ENCODE measurements at places on chromosomes 3 and 15. TPM values are rescaled to one million over a fixed set of nuclear protein-coding genes. Genes with fewer than 3 reads are reported as not detected.

GRCh38 chr15:47820747-47821319, 103.5 kb downstream of the SEMA6D start:
- no peak for DNase-seq

The PYGO1 gene
- total RNA-seq, result 11.8 TPM

The CGNL1 gene
- total RNA-seq, result 0.24 TPM

The NAALADL2 gene
- total RNA-seq, result 1.7 TPM

The FHIT gene
- 3.9 TPM for total RNA-seq

The UNC13C gene
- total RNA-seq, result not detected

GRCh38 chr3:119898478-119899191, 116.7 kb downstream of the NR1I2 start:
- DNase-seq, result no peak
